Cardiac fibroblast (primary cell): ENCODE measurements at places on chromosomes 3 and 15.

DNA sequence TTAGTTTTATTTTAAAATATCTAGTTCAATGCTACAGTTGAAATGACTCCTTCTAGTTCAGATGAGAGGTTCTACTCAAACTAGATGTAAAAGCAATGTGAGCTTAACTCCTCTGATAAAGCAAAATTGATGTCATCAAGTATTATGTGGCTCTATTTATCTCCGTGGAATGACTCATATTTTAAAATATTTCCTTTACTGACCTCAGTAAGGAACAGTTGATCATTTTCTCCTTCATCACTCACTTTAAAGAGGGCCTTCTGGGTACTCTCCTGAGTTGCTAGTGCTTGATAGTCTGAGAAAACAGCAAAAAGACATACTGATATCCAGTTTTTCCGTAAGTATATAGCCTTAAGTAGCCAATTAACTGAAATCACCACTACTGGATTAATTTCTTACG lies 1099.3 kb downstream of the ROBO2 start:
- DNase-seq: peak; percentile 58

DNA sequence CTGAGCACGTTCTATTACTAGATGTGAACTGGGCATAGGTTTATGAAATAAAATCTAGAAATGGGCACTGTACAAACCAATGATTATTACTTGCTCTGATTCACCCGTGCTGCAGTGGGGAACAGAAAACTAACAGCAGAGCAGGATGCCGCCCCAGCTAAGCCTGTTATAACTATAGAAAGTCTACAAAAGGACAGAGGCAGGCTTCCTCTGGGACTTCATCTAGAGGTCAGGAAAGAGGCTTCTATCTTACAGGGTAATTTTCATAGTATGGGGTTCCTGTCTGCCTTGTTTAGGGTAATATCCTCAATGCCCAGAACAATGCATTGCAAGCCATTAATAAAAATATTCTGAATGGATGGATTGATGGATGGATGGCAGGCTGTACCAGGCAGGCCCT lies 177.0 kb upstream of the TBL1XR1 start:
- no peak for DNase-seq

GRCh38 chr3:65288776-65289175 lies 601.0 kb upstream of the ADAMTS9 start:
- no peak for DNase-seq

GRCh38 chr3:66394753-66395249 lies 106.0 kb downstream of the LRIG1 start:
- peak; percentile 71 for DNase-seq

- DNase-seq: peak; percentile 24
Measured at GRCh38 chr15:70060993-70061305, 36.8 kb downstream of the TLE3 start.

DNA sequence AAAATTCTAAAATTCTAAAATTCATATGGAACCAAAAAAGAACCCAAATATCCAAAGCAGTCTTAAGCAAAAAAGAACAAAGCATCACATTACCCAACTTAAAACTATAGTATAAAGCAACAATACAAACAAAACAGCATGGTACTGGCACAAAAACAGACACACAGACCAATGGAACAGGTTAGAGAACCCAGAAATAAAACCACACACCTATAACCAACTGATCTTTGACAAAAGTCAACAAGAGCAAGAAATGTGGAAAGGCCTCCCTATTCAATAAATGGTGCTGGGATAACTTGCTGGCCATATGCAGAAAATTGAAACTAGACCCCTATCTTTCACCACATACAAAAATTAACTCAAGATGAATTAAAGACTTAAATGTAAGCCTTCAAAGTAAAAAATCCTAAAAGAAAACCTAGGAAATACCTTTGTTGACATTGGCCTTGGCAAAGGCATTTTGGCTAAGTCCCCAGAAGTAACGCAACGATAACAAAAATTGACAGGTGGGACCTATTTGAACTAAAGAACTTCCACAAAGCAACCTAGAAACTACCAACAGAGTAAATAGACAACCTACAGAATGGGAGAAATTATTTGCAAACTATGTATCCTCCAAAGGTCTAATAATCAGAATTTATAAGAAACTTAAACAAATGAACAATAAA lies 56.9 kb downstream of the TTBK2 start:
- DNase-seq: no peak

GRCh38 chr3:182052757-182053156 lies 341.0 kb downstream of the SOX2 start:
- DNase-seq: no peak
